ENCODE measurements at places on chromosomes 11 and 22. TPM values are rescaled to one million over a fixed set of nuclear protein-coding genes. Genes with fewer than 3 reads are reported as not detected.

TBX1 gene
- total RNA-seq, result 82.5 TPM

CCDC87 gene
- 0.36 TPM for total RNA-seq

NUDT8 gene
- total RNA-seq, result 19.0 TPM

OR51E2 gene
- not detected for total RNA-seq

APOA5 gene
- not detected for total RNA-seq

SERHL2 gene
- total RNA-seq, result 0.86 TPM

GRCh38 chr11:24932110-24933000, 435.5 kb downstream of the LUZP2 start:
- no peak overlapping the region for H3K4me3 ChIP-seq
- no peaks in the 10 kb centered on the region for H3K36me3 ChIP-seq
- no peaks in the 10 kb centered on the region for H3K27me3 ChIP-seq
- no peak overlapping the region for H3K27ac ChIP-seq

DNA sequence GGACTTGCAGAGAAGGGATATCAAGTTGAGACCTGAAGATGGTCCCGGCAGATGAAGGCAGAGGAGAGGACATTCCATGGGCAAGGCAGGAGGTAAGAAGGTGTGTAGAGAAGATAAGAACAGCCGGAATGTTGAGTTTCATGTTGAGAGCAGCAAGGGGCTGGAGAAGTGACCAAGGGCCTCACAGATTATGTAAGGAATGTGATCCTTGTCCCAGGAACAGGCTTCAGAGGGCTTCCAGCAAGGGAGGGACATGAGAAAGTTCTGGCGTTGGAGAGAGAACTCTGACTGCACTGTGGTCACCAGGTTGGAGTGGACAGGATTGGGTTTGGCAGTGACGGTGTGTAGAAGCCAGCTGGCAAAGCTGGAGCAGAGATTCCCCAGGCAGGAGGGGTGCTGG, 27.6 kb upstream of the PPFIA1 start:
- H3K36me3 ChIP-seq, result no peaks in the 10 kb centered on the region
- no peaks in the 10 kb centered on the region for H3K4me1 ChIP-seq
- no peak overlapping the region for H3K4me3 ChIP-seq
- DNase-seq, result peak; percentile 4
- no peaks in the 10 kb centered on the region for H3K27me3 ChIP-seq
- H3K27ac ChIP-seq, result no peak overlapping the region

GRCh38 chr22:29887358-29887757, 4.4 kb downstream of the MTMR3 start:
- peak overlapping the region; percentile 50 for H3K27ac ChIP-seq
- H3K36me3 ChIP-seq, result no peaks in the 10 kb centered on the region
- DNase-seq, result no peak

DNA sequence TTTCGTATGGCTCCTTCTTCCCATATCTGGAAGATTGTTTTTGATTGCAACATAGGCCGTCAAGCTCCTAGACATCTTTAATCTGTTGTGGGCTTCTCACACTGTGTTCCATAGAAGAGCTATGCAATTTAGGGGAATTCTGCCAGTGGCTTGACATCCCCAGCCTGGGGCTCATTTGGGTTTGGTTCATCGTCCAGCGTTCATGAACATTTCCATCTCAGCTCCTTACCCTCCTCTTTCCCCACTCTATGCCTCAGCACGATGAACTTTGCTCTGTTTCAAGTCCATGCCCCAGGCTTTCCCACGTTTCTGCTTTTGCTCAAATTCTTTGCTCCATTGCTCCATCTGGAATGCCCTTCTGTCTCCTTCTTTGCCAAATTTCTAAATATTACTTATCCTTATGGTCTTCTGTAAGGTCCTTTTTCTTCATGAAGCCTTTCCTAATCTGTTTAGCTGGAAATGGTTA, 26.1 kb upstream of the CLMP start:
- H3K4me3 ChIP-seq, result no peak overlapping the region
- H3K36me3 ChIP-seq, result no peaks in the 10 kb centered on the region
- H3K27ac ChIP-seq, result no peak overlapping the region
- no peaks in the 10 kb centered on the region for H3K27me3 ChIP-seq
- no peaks in the 10 kb centered on the region for H3K4me1 ChIP-seq
- no peak for DNase-seq

- H3K27ac ChIP-seq, result no peak overlapping the region
- DNase-seq, result no peak
- H3K4me3 ChIP-seq, result no peak overlapping the region
- H3K36me3 ChIP-seq, result no peaks in the 10 kb centered on the region
- H3K27me3 ChIP-seq, result no peaks in the 10 kb centered on the region
- no peaks in the 10 kb centered on the region for H3K4me1 ChIP-seq
These were observed 71.4 kb downstream of the PIWIL3 start for GRCh38 chr22:24703101-24703500.

- H3K27ac ChIP-seq, result no peak overlapping the region
- DNase-seq, result no peak
- no peaks in the 10 kb centered on the region for H3K27me3 ChIP-seq
- H3K4me3 ChIP-seq, result no peak overlapping the region
These were observed 128.8 kb downstream of the MED15 start for GRCh38 chr22:20636075-20636812.

DNA sequence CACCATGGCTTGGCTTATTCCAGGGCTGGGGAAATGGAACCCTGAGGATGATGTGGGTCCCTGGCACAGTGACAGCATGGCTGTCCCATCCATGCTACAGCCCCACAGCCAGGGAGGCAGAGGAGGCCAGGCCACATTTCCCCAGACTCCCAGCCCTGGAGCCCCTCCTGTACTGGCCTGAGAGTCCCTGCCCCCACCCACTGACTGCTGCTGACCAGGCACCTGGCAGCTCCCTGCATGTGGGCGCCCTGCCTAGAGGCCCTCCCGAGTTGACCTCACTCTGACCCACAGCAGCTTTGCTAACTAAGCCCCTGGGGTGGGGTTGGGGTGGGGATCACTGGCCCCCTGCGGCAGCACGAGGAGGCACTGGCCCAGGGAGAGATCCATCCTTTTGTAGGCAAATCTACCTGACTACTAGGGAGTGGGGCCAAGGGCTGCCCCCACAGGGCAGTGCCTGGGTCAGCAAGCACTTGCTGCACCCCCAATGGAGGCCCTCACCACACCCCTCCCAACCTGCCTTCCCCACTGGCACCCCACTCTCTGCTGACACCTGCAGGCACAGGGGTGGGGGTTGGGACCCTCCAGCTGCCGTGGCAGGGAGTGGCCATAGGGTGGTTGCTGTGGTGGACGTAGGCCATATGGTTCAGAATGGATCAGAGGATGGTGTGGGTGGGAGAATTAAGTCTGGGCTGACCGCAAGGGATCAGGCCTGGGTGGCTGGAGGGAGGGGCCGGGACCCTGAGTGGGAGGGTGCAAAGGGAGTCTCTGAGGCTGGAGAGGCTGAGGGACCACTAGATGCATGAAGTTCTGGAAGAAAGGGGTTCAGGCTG, 17.4 kb downstream of the ARVCF start:
- no peaks in the 10 kb centered on the region for H3K36me3 ChIP-seq
- peaks cover 17% of the 10 kb centered on the region for H3K4me1 ChIP-seq
- no peak overlapping the region for H3K27ac ChIP-seq
- no peak overlapping the region for H3K4me3 ChIP-seq
- no peaks in the 10 kb centered on the region for H3K27me3 ChIP-seq

DNA sequence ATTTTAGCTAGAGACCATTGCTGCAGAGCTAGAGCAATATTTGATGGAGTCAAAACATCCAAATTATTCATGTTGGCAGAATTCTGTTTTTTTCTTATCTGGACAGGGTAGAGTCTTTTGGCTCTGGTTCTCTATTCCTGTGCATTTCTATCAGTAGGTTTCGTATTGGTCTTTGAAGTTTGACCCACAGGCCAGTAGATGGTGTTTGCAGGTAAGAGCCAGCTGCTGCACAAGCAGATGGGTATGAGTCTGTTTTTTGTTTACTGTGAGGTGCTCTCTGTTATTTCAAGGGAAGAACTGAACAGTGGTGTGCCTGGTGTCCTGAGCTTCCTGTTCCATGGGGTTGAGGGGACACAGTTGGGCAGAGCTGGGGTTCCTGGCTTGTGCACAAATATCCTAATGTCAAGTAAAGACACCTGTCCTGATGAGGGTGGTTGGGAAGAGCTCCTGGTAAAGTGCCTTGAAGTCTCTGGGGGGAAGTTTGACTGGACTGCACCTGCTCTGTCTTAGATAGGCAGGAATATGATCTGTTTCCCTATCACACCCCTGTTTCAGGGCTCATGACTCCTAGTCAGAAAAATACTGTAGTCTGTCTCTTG, 34.0 kb upstream of the SLC22A25 start:
- no peak overlapping the region for H3K27ac ChIP-seq
- no peaks in the 10 kb centered on the region for H3K27me3 ChIP-seq
- DNase-seq, result no peak
- no peak overlapping the region for H3K4me3 ChIP-seq
- H3K36me3 ChIP-seq, result no peaks in the 10 kb centered on the region

DNA sequence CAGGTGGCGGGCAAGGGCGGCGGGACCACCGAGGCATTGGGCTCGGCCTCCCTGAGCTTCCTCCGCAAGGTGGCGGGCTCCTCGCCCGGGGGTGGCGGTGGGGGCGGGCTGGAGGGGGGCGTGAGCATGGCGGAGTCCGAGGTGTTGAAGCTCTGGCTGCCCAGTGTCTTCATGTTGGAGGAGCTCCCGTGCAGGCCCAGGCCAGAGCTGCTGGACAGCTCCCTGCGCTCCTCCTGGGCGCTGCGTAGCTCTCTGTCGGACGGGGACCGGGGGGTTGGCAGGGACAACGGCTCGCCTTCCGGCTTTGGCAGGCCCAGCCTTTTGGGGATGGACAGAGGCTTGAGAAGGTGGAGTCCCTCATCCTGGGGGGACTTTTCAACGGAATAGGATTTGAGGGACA, 43.9 kb upstream of the BID start:
- H3K4me3 ChIP-seq, result no peak overlapping the region
- H3K4me1 ChIP-seq, result no peaks in the 10 kb centered on the region
- no peak for DNase-seq
- H3K27ac ChIP-seq, result no peak overlapping the region

DNA sequence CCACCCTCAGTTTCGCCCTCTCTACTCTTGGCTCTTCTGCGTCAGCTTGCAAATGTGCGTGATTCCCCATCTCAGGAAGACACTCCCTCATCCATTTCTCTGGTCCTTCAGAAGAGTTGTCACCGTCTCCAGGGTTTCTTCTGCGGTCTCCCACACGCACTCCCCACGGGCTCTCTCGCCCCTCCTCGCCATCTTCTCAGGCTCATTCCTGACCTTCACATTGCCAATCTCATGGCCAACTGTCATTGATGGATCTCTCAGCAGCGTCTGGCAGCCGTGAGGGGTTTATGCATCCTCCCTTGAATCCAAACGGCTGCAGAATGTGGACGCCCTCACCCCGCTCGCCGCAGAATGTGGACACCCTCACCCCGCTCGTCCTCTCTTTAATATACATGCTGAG, 10.5 kb downstream of the SYNGR1 start:
- peak; percentile 33 for DNase-seq
- peaks cover 4% of the 10 kb centered on the region for H3K36me3 ChIP-seq
- no peak overlapping the region for H3K4me3 ChIP-seq
- H3K4me1 ChIP-seq, result peaks cover 8% of the 10 kb centered on the region
- no peak overlapping the region for H3K27ac ChIP-seq

DNA sequence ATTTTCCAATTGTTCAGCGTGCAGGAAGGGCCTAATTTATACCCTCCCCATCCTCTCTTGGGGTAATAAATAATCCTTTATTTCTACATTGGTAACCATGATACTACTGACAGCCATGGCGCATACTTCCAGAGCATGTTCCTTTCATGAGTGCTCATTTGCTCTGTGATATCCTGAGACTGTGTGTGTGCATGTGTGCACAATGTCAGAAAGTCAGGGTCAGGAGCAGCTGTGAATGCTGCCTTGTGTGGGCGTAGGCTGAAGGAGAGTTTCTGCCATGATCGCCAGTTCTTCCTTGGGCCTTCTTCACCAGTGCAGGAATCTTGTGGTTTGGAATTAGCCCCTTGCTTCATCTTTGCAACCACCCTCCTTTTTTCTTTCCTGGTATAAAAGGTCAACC, 10.2 kb downstream of the TUBA8 start:
- H3K4me3 ChIP-seq, result no peak overlapping the region
- H3K4me1 ChIP-seq, result peaks cover 61% of the 10 kb centered on the region
- peaks cover 37% of the 10 kb centered on the region for H3K36me3 ChIP-seq

- no peaks in the 10 kb centered on the region for H3K27me3 ChIP-seq
- H3K4me1 ChIP-seq, result no peaks in the 10 kb centered on the region
- no peak overlapping the region for H3K27ac ChIP-seq
These were observed 624.5 kb downstream of the TBC1D22A start for GRCh38 chr22:47386812-47387510.

- H3K4me3 ChIP-seq, result no peak overlapping the region
- DNase-seq, result no peak
- H3K27me3 ChIP-seq, result peaks cover 3% of the 10 kb centered on the region
- no peaks in the 10 kb centered on the region for H3K4me1 ChIP-seq
- no peak overlapping the region for H3K27ac ChIP-seq
These were observed 761.1 kb downstream of the BRD1 start for GRCh38 chr22:49066619-49067018.

GRCh38 chr11:3985631-3986030, 109.0 kb upstream of the RRM1 start:
- H3K4me3 ChIP-seq, result no peak overlapping the region
- H3K27me3 ChIP-seq, result no peaks in the 10 kb centered on the region
- H3K4me1 ChIP-seq, result peaks cover 60% of the 10 kb centered on the region
- peak overlapping the region; percentile 5 for H3K27ac ChIP-seq
- no peaks in the 10 kb centered on the region for H3K36me3 ChIP-seq

DNA sequence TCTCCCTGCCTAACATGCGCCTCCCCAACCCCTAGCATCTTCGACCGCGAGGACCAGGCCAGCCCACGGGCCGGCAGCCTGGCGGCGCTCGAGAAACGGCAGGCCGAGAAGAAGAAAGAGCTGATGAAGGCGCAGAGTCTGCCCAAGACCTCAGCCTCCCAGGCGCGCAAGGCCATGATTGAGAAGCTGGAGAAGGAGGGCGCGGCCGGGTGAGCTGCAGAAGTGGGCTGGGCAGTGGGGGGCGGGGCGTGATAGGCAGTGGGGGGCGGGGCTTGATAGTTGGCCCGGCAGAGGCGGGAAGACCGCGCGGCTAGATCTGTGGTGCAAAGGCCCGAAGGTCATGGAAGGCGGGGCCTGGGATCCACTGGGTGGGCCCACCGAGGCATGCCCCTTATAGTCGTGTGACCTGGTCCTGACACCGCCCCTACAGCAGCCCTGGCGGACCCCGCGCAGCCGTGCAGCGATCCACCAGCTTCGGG, 8.7 kb downstream of the SELENOM start:
- peak; percentile 69 for DNase-seq
- peak overlapping the region; percentile 74 for H3K27ac ChIP-seq
- no peaks in the 10 kb centered on the region for H3K27me3 ChIP-seq
- peaks cover 72% of the 10 kb centered on the region for H3K4me1 ChIP-seq
- H3K4me3 ChIP-seq, result no peak overlapping the region

DNA sequence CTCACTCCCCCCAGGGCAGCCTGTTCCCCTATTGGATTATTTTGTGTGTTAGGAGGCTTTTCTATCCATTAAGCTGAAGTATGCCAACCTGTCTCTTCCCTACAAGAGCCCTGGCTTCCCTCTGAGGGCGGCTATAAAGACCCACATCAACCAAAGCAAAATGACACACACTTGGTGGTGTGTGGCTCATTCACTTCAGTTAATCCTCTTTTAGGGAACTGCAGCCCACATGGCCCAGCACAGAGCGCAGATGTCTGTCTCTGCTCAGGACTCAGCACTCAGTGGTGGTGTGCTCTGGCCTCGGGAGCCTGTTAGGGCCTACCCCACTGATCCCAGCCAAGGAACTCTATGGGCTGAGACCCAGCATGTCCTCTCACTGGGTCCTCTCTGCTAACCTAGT, 32.2 kb upstream of the LRRC10B start:
- peaks cover 2% of the 10 kb centered on the region for H3K27me3 ChIP-seq
- H3K36me3 ChIP-seq, result no peaks in the 10 kb centered on the region
- no peak overlapping the region for H3K4me3 ChIP-seq
- H3K27ac ChIP-seq, result no peak overlapping the region

- peak overlapping the region; percentile 84 for H3K27ac ChIP-seq
- no peaks in the 10 kb centered on the region for H3K36me3 ChIP-seq
- no peaks in the 10 kb centered on the region for H3K27me3 ChIP-seq
- peak; percentile 90 for DNase-seq
- peaks cover 18% of the 10 kb centered on the region for H3K4me1 ChIP-seq
These were observed 4.0 kb upstream of the WNT11 start for GRCh38 chr11:76209973-76210930.
